T-cell (primary cell): ENCODE measurements at places on chromosomes 13 and 19.

DNA sequence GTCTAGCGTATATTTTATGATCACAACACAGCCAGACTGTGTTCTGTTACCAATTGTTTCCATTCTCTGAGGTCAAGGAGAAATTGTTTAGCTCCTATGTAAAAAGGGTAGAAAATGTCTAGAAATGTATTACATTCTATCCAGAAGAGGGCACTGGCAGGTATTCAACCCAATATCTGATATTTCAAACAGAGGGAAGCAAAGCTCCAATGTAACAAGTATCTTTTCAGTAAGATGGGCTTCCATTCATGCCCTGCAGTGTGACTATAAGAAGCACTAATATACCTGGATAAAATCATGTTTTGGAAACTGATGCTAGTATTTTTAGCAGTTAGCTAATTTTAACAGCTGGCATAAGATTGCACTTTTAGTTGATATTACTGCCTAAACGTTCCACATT, 312.7 kb downstream of the FGF14 start:
- DNase-seq, result no peak

DNA sequence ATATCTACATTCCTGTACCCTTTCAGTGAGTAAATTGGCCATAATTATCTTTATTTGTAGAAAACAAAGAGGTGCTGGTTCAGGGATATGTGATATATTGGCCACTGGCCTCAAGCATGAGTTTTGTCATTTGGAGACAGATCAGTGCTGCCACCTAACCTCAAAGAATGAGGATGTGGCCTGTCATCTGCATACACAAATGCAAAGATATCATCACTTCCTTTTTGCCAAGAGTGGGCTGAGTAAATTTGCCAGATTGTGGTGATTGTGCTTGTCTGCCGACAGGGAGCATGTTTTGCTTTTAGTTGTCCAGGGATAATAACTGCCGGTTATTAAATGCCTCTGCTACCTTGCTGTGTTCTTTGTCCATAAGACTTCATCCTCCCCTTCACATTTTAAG, 44.2 kb downstream of the WASF3 start:
- DNase-seq, result no peak

DNA sequence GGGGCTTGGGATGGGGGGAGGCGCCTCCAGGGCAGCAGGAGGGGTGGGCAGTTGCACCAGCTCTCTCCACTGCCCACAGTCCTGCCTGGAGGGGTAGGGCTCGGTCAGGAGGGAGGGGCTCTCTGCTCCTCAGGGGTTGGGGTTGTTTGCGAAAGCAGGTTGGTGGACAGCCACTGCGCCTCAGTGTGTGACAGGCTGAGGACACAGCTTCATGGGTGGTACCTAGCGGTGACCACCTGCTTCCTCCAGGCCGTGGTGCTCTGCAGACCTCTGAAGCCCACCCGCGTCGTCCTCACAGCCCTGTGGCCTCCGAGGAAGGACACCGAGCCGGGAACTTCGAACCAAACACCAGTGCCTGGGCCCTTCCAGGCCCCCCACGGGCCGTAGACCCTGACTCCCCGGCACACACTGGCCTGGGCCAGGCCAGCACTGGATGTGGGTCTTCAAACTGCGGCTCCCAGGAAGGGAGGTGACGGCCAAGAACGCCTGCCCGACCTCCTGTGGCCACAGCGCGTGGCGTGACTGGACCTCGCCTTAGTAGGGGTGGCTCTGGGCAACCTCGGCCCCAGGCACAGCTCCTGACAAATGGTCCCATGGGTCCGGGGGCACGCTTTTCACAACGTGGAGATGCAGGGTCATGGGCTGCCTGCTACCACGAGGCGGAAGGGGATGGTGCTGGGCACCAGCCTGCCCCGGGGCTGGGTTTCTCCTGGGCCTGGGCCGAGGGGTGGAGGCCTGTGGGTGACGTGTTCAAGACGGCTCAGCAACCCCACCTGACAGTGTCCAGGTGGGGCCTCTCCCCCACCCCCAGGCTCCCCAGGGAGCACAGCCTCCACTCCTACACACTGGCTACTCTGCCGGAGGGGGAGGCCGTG, 173.2 kb downstream of the KDM4B start:
- no peak for DNase-seq

GRCh38 chr19:17001603-17002183, 24.9 kb downstream of the CPAMD8 start:
- peak; percentile 68 for DNase-seq

GRCh38 chr13:70080012-70080411, 27.6 kb upstream of the ATXN8OS start:
- no peak for DNase-seq

- DNase-seq, result no peak
Observed at GRCh38 chr13:110562696-110563462, 1.4 kb upstream of the RAB20 start.

DNA sequence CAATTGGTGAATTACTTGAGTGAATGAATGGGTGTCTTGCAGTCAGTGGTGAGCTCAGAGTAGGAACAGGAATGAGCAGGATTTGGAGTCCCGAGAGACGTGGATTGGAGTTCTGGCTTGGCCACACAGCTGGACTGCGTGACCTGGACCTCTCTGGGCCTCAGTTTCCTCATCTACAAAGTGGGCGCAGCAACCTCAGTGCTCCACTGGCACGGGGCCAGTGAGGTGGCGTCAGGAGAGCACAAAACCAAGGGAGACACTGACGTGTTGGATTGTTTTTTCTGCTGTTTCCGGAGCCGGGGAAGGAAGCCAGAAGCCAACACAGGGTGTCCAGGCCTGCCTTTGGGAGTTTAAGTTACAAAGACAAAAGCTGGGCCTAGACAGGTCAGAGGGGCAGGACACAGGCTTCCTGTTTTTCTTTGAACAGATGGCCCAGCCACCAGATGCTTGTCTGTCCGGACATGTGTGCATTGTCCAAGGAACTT, 6.5 kb upstream of the DOCK6 start:
- DNase-seq, result no peak
